ENCODE measurements at places on chromosomes 1 and 21.

GRCh38 chr1:9551984-9552383 is 12.7 kb downstream of the SLC25A33 start:
- no peak for DNase-seq

GRCh38 chr21:28875078-28875477 is 117.6 kb downstream of the LTN1 start:
- no peak for DNase-seq

DNA sequence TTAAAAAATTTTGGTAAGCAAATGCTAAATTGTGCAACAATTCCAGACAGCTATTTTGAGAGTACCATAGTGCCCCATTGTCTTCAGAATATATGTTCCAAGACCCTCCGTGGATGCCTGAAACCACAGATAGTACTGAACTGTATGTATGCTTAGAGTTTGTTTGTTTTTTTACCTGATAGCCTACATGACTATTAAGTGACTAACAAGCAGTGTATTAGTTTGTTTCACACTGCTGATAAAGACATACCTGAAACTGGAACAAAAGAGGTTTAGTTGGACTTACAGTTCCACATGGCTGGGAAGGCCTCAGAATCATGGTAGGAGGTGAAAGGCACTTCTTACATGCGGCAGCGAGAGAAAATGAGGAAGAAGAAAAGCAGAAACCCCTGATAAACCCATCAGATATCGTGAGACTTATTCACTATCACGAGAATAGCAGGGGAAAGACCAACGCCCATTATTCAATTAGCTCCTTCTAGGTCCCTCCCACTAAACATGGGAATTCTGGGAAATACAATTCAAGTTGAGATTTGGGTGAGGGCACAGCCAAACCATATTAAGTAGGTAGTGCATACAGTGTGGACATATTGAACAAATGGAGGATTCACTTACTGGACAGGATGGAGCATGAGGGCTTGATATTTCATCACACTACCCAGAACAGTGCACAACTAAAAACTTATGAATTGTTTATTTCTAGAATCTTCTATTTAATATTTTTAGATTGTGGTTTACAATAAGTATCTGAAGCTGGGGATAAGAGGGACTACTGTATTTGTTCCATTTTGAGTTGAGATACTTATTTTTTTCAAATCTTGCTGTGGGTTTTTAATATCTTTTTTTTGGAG is 78.5 kb downstream of the LHX9 start:
- DNase-seq = no peak

GRCh38 chr1:31272369-31272768 is 24.2 kb downstream of the SNRNP40 start:
- DNase-seq = no peak

- DNase-seq = no peak
These were observed 542 bp downstream of the EIF2B3 start for GRCh38 chr1:44985747-44986359.

DNA sequence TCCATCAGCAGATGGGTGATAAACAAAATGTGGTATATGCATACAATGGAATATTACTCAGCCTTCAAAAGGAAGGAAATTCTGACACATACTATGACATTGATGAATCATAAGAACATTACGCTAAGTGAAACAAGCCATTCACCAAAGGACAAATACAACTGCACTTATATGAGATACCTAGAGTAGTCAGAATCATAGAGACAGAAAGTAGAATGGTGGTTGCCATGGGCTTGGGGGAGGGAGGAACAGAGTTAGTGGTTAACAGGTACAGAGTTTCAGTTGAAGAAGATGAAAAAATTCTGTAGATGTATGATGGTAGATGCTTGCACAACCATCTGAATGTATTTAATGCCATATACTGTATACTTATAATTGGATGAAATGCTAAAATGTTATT is 39.1 kb upstream of the KCNK2 start:
- no peak for DNase-seq

DNA sequence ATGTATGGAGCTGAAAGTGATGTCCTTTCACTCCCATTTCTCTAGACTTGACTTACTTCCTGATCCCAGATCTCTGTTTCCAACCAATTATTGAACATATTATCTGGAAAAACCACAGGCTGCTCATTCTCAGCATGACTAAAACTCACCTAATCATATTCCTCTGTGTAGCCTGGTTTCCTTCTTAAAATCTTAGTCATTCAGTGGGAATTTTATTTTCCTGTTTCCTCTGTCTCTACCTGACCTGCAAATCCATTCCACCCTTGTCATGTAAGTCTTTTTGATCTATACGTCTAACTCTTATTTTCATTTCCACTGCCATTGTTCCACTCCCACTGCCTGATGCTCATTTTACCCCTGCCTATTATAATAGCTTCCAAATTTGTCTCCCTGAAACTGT is 67.9 kb upstream of the APOBEC4 start:
- DNase-seq = no peak

DNA sequence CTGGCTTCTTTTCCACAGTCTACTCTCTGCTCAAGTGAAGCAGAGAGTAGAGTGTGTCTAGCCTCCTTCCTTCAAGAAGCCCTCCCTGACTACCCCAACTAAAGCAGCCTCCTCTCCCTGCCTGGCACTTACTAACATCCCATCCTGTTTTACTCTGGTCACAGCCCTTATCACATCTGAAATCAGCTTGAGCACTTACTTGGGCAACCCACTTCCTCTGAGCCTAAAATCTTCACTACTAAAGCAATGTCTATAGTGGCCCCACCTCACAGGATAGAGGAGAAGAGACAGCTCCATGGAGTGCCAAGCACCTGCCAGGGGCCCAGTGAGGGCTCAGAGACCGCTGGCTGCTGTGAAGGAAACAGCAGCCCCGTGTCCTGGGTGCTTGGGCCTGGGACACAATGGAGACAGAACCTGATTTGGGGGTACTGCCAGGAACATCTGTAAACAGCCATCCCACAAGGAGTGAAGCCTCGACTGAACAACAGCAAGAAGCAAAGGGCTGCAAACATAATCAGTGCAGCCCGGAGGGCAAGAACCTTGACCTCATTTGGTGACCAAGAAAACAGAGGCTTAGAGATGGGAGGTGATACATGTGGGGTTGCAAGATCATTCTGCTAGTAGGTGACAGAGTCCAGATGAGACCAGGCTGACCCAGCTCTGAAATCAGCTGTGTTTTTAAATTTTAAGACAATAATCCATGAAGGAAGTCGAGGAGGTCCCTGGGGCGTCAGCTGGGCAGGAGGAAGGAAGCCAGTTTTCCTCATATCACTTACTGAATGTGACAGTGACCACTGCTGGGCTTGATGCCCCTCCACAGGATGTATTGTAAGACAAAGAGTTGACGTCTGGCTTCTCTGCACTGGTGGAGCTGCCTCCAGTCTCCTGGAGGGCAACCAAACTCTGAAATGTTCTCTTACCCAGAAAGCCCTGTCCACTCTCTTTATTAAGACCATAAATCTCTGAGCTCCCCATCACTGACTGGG is 710.6 kb downstream of the MATN1 start:
- no peak for DNase-seq

DNA sequence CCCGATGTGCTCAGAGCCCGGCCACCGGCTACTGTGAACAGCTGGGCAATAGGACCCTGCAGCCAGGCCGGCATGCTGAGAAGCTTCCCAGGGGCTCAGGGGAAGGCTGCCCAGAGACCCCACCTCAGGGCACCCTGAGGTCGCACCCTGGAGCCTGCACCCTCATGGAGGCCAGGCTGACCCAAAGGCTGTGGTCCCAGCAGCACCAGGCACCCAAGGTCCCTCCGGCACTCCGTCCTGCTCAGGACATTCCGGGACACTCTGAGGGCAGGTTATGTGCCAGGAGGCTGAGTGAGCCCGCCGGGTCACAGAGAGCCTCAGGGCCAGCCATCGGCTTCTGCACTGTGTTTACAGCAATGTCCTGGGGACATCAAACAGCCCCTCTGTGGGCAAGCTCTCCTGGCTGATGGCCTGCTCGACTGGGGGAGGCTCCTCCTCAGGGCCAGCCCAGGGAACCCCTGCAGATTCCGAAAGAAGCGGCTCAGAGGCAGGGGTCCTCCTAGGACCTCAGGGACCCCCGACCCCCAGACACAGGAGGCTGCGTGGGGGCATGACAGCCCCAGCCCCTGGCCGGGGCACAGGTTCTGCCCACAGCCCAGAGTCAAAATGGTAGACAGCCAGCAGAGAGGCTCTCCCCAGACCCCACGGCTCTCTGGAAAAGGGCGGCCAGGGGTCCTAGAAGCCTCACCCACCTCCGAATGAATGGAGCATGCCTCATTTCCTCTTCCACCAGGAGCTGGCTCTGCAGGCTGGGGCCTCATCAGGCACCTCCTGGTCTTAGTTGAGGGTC is 8.2 kb downstream of the SLC19A1 start:
- no peak for DNase-seq

- DNase-seq = no peak
These were observed 2.7 kb upstream of the STX12 start for GRCh38 chr1:27770293-27770830.

DNA sequence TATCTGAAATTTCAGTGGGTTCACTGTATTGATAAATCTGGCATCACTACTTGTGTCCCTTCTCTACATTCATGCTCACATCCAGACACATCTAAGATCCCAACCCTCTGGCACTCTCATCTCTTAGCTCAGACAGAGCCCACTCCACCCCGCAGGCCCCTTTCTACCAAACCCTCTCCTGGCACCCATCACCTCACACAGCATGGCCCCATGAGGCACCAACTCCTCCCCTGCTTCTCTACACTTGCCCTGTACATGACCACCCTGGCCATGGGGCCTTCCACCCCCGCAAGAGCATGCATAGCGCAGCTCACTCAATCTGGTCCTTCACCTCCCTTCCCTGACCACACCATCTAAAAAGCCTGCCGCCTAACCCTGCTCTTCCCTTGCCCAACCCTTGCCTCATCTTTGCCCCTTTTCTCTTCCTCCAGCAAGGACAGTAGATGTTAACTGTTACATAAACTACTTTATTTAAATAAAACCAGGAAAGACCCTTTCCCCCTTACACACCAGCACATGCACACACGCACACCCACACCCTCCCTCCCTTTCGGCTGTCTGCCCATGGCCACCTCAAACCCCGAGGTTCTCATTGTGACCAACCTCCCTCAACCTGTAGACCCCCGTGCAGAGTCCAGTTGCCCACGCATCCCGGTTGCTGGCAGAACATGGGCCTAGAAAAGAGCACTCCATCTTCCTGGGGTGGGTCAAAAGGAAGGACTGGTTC is 15.6 kb downstream of the SH3BP5L start:
- DNase-seq = no peak

- DNase-seq = no peak
These were observed 17.1 kb upstream of the UBXN10 start for GRCh38 chr1:20168564-20169491.

DNA sequence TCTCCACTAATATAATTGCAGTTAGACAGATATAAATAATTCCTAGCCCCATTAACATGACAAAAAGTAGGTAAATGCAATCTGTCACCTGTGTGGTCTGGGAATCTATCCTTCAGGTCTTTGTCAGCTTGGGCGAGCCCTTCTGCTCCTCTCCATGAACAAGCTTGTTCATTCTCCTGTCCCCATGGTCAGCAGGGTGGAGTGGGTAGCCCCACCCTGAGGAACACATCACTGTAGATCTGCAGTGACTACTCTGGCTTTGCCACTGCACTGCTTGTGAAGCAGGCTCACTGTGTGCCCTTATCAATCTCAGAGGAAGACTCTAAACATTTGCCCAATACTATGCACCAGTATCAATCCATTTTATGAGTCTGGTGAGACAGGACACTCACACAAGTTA is 279.0 kb downstream of the MATN1 start:
- DNase-seq = no peak

- DNase-seq = no peak
These were observed 20.3 kb upstream of the SLC26A9 start for GRCh38 chr1:205963352-205964155.

- no peak for DNase-seq
These were observed 112.1 kb downstream of the TNFSF18 start for GRCh38 chr1:172938681-172939080.

GRCh38 chr21:45736042-45736689 is 92.6 kb downstream of the PCBP3 start:
- no peak for DNase-seq

GRCh38 chr1:214317300-214317699 is 36.3 kb downstream of the SMYD2 start:
- DNase-seq = no peak

- no peak for DNase-seq
These were observed 17.2 kb upstream of the ZBTB8B start for GRCh38 chr1:32447469-32448185.

DNA sequence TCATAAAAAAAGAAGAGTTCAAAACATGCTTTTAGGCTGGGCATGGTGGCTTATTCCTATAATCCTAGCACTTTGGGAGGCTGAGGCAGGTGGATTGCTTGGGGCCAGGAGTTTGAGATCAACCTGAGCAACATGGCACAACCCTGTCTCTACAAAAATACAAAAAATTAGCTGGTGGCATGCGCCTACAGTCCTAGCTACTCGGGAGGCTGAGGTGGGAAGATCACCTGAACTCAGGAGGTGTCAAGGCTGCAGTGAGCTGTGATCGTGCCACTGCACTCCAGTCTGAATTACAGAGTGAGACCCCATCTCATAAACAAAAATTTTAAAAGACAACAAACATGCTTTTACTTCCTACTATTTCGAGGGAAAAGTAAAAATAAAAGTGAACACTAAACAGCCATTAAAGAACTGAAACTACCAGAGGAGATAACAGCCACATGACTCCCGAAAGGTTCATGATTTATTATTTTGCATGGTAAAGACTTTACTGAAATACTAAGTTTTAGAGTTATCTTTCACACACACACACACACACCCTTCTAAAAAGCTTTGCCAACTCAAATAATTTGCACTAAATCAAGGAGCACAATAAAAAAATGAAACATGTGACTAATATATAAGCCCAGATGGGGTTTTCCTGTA is 48.1 kb downstream of the USP1 start:
- no peak for DNase-seq

DNA sequence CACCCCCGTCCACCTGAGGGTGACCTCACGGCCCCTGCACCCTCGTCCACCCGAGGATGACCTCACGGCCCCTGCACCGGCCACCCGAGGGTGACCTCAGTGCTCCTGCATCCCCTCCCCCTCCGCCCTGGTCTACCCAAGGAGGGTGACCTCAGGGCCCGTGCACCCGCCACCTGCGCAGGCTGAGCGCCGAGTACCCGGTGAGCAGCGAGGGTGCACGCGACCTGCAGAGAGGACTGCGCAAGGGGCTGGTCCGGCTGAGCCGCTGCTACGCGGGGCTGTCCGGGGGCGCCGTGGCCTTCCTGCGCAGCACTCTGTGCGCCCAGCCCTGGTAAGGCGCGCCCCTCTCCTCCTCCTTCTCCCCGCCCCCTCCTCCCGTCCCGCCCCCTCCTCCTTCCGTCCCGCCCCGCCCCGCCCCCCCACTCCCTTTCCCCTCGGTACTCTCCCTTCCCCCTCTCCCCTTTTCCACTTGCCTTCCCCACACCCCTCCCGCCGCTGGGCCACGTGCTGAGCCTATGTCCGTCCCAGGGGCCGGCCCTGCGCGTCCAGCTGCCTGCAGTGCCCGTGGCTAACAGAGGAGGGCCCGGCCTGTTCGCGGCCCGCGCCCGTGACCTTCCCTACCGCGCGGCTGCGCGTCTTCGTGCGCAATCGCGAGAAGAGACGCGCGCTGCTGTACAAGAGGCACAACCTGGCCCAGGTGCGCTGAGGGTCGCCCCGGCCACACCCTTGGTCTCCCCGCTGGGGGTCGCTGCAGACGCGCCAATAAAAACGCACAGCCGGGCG is 28.4 kb downstream of the TRIM11 start:
- no peak for DNase-seq

- no peak for DNase-seq
These were observed 725.4 kb upstream of the RGS18 start for GRCh38 chr1:191432817-191433216.

- no peak for DNase-seq
These were observed 24.6 kb upstream of the KIF1B start for GRCh38 chr1:10185759-10186158.

All from DMS 273 treated with DMSO at 0.1 percent for 48 hours (cell line).